ENCODE measurements at places on chromosomes 5 and 9.

GRCh38 chr5:73114044-73114688, 6.2 kb upstream of the TMEM171 start:
- no peak for DNase-seq

GRCh38 chr5:60822285-60822556, 21.8 kb downstream of the ELOVL7 start:
- DNase-seq = no peak

DNA sequence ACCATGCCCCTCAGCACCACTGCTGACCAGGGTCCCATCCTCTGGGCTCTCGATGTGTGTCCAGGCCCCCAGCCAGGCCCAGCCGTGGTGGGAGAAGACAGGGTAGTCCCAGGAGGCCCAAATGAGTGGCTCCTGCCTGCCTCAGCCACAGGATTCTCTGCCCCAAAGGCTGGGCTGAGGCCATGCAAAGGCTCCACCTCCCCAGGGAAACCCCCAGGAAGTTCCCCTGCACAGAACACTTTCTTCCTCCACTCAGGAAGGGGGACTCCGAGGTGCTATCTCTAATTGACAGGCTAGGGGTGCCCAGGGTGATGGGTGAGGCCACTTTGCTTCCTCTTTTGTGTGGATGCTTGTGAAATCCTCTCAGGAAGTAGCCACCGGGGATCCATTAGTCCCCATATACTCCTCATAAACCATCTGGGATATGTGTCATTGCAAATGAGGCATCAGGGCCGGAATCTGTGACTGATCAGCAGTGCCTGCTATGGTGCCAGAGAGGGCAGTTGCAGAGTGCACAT, 23.1 kb upstream of the TDRD7 start:
- DNase-seq = no peak

GRCh38 chr5:115579216-115579615, 23.1 kb downstream of the TICAM2 start:
- no peak for DNase-seq

- no peak for DNase-seq
These were observed 478 bp downstream of the TEX10 start for GRCh38 chr9:100352201-100352726.

DNA sequence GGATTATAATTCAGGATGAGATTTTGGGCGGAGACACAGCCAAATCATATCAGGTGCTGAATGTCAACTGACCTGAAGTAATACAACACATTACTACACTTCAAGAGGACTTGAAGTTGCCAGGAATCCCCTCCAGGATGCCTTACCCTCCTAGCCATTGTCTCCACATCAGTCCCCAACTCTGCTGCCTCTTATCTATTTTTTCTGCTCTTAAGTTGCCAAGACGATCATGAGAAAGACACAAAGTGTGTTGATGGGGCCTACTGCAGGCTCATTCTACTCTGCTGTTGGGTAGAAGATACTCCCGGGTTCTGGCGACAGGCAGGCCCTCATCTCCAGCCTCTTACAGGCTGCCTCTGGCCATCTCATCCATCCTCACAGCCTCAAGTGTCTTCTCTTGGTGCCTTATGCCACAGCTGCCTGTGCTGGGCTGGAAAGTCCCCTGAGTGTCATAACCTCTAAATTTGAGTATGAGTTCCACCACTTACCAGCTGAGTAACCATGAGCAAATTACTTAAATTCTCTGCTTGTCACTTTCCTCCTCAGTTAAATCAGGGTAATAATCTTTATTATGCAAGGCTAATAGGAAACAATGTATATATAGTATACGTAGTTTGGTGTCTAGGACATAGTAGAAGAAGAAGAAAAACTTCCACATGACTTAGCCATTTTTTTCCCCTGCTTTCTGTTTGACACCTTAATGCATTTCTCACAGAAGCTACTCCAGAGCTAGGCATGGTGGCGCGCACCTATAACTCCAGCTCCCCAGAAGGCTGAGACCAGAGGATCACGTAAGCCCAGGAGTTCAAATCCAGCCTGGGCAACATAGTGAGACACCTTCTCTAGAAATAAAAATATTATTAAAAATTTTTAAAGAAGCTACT, 73.0 kb upstream of the SNX2 start:
- DNase-seq = no peak

- DNase-seq = no peak
These were observed 8.2 kb upstream of the GLIPR2 start for GRCh38 chr9:36128349-36128748.

GRCh38 chr5:72817671-72818266, 1.3 kb downstream of the TNPO1 start:
- DNase-seq = no peak

- no peak for DNase-seq
These were observed 1.6 kb downstream of the B4GALT1 start for GRCh38 chr9:33165263-33166151.

GRCh38 chr5:31759925-31760324, 121.0 kb downstream of the PDZD2 start:
- DNase-seq = no peak

DNA sequence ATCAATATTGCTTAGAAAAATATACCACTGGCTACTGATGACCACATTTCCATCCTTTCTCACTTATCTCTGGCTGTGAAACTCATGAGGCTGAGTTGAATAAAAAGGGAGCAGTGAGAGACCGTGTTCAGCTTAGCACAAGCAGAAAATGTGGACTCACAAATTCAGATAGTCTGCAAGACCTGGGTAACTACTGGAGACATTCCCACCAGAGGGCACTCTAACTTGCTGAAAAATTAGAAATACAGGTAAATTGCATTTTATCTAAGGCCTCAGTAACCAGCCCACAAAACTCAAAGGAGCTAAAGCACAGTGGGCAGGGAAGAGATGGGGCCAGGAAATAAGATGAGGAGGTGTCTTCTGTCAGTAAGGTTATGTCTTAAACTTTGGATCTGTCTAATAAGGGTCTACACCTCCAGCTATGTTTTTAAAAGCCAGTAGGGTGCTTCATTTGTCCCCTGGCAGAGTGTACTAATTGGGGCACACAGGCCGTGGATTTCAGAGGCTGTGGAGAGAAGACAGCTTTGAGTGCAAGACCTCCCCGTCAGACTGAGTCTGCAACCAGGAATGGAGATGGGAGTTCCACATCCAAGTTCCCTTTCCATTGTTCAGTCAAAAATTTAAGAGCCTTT, 8.7 kb upstream of the NDUFB6 start:
- DNase-seq = no peak

- DNase-seq = no peak
These were observed 43.3 kb downstream of the PUM3 start for GRCh38 chr9:2800394-2801179.
